ENCODE measurements at places on chromosomes 13 and 19.
A peak's percentile ranks its signal among the peaks of the same experiment; 100 is the strongest.

- DNase-seq: no peak
These were observed 405.9 kb downstream of the ZNF536 start for GRCh38 chr19:30778061-30778460.

DNA sequence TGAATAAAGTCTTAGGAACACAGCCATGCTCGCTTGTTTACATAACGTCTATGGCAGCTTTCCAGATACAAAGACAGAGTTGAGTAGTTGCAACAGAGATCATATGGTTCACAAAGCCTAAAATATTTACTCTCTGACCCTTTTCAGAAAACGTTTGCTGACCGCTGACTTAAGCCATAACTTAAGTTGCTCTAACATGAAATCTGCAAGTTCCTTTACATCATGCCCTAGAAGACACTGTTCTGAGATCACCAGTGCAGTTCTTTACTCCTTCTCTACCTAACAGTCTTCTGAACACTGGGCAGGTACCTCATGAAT lies 166.4 kb downstream of the DCLK1 start:
- DNase-seq: no peak

DNA sequence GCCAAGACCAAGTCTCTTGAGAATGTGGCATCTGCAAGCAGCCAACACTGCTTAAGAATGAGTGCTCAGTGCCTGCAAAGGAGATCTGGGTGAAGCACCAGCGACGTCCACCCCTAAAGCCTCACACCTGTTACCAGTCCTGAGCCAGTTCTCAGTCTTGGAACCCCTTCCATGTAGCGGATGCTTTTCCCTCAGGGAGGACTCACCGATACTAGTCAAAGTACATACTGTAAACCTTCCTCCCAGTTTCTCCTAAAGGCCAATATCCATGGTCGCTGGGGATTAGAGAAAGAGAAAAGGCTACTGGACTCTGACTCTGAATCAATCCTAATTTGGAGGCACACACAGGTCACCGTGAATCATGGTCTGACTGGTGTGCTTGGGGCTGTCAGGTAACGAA lies 4.2 kb upstream of the PTPRH start:
- no peak for DNase-seq

DNA sequence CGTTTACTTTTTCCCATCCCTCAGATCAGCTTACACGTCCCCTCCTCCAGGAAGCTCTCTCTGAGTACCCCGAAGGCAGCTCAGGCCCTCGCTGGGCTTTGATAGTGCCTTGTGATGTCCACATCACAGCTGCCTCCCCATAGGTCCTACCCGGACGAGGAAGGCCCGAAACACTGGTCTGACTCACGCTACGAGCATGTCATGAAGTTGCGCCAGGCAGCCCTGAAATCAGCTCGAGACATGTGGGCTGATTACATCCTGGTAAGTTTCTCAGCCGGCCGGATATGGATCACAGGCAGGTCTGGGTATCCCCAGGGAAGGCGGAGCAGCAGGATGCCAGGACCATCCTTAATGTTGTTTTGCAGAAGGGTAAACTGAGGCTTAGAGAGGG lies 4.8 kb downstream of the COLGALT1 start:
- no peak for DNase-seq

DNA sequence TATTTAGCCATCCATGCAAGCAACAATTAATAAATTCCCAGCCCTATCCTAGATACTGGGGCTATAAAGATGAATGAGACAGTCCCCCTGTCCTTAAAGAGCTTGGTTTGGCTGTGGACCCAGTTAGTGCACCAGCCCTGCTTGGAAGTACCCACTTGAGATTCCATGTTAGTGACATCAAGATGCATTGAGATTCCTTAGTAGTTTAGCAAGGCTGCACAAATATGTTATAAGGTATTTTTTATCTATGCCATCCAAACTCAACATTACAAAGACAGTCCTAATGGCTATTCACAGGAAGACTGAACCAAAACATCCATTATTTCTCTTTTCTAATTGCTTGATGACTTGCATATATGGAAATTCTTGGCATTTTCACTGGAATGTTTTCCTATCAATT lies 48.8 kb upstream of the RAP2A start:
- DNase-seq: no peak

DNA sequence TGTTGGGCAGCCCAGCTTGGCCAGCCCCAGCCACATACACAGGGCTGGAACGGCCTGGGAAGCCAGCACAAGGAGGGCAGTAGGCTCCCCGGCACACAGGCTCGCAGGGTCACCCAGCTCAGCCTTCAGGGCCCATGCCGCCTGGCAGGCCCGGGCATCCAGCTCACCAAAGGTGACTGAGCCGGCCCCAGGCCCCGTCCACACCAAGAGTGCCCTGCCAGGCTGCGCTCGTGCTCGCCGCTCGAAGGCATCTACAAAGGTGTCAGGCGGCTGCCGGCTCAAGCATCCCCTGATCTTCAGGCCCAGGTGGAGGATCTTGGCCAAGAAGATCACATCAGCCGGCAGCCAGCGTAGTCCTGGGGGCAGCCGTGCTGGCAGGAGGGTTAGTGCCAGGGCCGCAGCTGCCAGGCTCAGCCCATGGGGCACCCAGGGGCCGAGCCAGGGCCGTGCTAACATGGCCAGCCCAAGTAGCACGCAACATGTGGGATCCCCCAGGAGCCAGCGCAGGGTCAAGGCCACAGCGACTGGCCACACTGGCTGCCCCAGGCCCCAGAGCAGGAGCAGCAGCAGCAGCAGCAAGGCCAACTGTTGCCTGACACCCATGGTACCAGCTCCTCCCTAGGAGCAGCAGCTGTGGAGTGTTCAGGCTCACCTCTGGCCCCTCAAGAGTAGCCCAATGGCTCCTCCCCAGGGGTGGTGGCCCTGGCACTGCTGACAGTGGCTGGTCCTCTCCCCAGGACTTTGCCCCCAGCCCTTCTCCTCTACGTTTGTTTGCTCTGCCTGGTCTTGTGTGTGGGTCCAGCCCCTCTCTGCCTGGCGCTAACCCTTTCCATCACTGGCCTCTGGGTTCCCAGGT lies at the start of gene SLC27A5:
Gene SLC27A5, minus strand, starts transcription at position 640 of the 856 bp plus-strand sequence. Its CDS starts 37 bp downstream, at position 603.
- no peak for DNase-seq

DNA sequence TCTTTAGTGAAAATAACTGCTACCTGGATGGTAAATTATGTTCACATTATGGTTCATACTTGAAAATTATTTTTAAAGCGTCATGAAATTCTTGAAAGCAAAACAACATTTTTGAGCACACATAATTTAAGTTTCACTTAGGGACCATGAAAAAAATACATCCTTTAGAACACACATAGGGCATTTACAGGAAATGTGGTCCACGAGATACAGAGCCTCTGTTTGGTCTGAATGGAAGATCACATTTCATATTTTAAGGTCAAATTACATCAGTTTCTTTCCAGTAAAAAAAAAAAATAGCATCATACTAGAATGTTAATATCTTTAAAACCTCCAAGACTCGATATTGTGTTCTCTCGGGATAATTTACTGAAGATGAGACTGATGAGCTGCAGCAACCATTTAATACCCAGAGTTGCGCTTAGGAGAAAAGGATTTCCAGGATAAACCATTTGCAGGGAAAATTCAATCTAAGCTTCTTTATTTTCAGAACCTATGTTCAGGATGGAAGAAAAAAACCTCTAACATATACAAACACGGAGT lies 720.7 kb downstream of the DIAPH3 start:
- DNase-seq: no peak

GRCh38 chr13:24212674-24213073 lies 52.2 kb downstream of the SPATA13 start:
- DNase-seq: no peak

DNA sequence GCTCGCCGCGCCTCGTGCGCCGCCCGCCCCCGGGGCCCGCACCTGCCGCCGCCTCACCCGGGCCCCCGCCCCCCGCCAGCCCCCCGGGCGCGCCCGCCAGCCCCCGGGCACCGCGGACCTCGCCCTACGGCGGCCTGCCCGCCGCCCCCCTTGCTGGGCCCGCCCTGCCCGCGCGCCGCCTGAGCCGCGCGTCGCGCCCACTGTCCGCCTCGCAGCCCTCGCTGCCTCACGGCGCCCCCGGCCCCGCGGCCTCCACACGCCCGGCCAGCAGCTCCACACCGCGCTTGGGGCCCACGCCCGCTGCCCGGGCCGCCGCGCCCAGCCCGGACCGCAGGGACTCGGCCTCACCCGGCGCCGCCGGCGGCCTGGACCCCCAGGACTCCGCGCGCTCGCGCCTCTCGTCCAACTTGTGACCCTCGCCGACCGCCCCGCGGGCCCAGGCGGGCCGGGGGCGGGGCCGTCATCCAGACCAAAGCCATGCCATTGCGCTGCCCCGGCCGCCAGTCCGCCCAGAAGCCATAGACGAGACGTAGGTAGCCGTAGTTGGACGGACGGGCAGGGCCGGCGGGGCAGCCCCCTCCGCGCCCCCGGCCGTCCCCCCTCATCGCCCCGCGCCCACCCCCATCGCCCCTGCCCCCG lies 17.2 kb downstream of the POLRMT start:
- no peak for DNase-seq

GRCh38 chr13:75372517-75372916 lies 109.5 kb downstream of the TBC1D4 start:
- no peak for DNase-seq

DNA sequence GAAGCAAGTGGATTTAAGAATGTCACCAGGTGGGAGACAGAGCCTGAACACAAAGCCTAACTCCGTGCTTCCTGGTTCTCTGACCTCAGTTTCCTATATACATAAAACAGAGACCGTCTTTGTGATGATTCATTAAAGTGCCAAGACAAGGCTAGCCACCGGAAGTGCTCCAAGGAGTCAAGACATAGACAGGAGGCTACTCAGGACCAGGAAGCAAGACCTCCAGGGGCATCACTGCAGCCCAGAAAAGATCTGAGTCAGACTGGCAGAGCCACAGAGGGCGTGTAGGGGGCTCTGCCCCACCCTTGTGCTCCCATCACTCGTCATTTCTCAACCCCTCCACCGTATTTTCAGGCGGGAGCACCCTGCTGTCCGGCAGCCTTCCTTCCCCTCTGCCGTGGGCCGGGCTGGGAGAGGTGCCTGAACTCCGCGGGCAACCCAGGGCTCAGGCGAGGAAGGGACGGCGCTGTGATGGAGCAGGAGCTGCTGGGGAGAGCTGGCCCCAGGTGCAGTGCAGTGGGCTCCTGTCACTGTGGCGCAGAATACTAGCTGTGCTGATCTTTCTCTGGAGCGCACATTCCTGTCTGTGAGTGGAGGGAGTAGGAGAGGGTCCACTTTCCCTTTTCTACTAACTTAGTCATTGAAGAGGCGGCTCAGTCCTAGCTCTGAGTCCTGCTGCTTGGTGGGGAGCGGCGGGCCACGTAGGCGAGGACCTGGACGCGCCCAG lies 134.7 kb upstream of the GPR12 start:
- DNase-seq: no peak

DNA sequence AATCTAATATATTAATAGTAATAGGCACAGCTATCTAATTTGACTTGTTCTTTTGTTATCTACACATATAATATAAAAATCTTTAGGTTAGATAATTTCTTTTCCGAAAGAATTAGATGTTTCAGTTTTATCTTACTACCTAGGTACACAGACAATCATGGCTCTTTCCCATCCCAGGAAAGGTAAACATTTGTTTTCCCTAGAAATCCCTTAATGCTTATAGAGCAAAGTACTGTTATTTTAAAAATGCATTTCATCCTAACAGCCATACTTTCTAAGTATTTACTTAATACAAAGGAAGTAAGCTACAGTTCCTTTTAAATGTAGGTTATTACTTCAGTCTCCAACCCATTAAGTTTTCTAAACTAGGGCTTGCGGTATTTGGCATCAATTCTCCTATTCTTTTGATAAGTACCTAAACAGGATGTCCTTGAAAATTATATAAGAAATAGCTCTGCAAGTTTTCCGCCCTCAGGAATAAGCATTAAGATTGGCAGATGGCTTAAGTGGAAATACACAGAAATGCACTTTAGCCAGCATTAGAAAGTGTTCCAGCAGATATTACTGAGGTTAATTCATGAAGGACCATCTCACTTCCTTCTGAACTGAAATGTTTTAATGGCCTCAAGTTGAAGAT lies 616.2 kb upstream of the SPRY2 start:
- no peak for DNase-seq

DNA sequence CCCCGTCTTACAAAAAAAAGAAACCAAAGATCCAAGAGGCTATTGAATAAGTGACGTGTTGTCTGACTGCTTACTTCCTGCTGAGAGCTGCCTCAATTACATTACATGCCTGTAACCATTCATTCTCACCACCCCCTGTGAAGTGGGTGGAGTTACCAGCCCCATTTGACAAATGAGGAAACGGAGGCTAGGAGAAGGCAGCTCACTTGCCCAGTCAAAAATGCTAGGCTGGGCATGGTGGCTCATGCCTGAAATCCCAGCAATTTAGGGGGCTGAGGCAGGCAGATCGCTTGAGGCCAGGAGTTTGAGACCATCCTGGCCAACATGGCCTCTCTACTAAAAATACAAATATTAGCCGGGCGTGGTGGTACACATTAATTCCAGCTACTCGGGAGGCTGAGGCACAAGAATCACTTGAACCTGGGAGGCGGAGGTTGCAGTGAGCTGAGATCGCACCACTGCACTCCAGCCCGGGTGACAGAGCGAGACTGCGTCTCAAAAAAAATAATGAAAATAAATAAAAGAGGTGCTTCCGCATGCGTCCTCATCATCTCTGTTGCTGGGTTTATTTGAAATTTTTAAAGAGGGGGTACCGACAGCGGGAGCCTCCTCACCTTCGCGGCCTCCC lies 499 bp downstream of the LSM7 start:
- DNase-seq: peak; percentile 48

DNA sequence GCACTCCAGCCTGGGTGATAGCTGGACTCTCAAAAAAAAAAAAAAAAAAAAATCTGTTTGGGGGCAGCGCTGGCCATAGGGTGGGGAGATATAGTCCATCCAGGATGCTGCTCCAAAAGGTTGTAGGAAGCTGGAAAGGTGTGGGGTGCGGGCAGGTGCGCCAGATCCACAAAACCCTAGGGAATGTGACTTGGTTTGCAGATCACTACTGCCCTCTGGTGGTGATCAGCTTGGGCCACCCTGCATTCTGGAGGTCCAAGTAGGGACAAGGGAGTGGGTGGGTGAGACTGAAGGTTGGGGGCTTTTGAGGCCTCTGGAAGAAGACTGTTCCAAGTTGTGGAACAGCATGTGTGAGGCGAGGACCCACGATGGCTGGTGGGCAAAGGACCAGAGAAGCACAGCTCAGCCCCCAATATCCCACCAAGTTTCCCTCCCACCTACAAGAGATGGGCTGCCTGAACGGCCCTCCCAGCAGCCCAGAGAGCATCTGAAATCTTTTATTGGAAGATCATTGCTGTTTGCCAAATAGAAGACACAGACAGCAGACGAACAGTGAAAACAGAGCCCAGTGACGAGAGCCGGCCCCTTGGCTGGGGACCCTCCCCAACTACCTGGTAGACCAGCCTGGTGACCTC lies 10.4 kb upstream of the TYK2 start:
- DNase-seq: peak; percentile 65

Measured in effector memory CD8-positive, alpha-beta T cell (primary cell).